Stimulated activated CD4-positive, alpha-beta T cell treated with anti-CD3 and anti-CD28 coated beads, Interleukin-15, amount 100 ng/mL, for 24 hours (primary cell): ENCODE measurements at places on chromosomes 3 and 15.
A peak's percentile ranks its signal among the peaks of the same experiment; 100 is the strongest.

DNA sequence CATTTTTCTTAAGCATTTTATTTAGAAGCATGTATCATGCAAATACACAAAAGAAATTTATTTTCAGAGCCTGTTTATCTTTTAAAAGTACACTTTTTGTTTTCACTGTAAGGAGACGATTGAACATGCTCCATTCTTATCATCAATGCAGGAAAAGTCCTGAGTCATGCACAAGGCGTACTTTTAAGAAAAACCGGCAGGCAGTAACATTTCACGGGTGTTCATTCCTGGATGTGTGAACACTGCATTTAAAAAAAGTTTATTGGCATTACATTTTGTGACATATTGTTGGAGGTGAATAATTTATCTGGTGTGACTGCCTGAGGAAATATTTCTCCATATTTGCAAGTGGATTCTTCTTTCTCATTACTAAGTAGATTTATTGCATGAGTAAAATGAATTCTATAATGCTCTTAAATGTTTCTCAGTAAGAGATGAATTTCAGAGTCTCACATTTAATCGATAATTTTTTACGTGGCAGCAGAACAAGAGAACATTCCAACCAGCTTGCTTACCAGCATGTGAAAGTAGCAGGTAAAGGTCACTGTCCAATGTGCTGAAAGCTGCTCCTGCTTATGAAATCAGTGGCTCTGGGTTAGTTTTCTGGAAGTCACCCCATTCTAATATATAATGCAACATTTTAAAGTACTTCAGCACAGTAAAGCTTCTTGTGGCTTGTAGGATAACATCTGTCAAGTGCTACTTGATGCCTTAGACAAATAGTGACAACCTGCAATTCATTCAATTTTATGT lies 87.0 kb downstream of the SV2B start:
- no peak for DNase-seq

GRCh38 chr3:22491344-22491743 lies 711.8 kb upstream of the UBE2E2 start:
- no peak for DNase-seq

GRCh38 chr15:40217166-40217824 lies 21.6 kb upstream of the PAK6 start:
- DNase-seq = peak; percentile 32

- no peak for DNase-seq
These were observed 32.2 kb downstream of the LIPC start for GRCh38 chr15:58463815-58464650.

DNA sequence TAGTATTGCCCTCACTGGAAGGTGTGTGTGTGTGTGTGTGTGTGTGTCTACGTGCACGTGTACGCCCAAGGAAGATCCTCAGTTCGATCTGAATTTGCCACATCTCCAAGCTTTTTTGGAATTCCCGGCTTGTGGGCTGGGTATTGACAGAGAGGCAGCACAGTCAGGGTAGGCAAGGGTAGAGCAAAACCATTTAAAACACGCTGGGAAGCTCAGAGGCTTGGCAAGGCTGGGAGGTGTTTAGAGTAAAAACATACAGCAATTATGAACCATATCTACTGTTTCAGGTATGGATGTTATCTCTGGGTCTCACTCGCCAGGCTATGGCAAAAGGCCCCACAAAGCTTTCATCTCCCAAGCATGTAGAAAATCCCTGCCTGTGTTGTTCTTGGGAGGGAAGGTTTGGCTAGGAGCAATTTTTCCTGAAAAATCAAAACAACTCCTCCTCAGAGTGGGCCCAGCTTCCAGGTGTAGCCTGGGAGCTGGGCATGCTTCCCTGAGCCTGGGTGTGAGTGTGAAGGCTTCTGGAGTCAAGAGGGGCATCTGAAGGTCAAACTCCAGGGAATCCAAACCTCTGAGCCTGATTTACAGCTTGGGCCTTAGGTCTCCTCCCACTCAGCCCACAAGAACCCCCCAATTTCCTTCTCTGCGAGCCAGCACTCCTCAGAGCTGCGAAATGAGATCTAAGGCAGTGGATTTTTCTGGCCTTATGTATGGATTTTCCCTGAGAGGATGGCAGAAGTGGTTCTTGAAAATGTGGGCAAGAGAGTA lies 244.8 kb upstream of the TPRG1 start:
- DNase-seq = no peak

DNA sequence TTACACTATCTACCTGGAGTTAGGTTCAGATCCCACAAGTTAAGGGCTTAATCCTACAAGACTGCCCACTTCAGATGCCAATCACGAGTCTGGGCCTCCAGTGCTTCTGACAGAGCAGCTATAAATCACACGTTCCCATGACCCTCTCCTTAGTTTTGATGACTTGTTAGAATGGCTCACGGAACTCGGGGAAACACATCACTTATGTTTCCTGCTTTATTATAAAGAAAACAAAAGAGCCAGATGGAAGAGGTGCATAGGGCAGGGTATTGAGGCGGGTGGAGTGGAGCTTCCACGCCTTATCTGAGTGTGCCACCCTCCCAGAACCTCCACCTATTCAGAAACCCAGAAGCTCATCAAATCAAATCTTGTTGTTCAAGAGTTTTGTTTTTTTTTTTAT lies 170.8 kb downstream of the MOBP start:
- no peak for DNase-seq

GRCh38 chr3:69628951-69629350 lies 110.3 kb upstream of the MITF start:
- no peak for DNase-seq

GRCh38 chr3:24886501-24886900 lies 391.9 kb upstream of the THRB start:
- DNase-seq = no peak

DNA sequence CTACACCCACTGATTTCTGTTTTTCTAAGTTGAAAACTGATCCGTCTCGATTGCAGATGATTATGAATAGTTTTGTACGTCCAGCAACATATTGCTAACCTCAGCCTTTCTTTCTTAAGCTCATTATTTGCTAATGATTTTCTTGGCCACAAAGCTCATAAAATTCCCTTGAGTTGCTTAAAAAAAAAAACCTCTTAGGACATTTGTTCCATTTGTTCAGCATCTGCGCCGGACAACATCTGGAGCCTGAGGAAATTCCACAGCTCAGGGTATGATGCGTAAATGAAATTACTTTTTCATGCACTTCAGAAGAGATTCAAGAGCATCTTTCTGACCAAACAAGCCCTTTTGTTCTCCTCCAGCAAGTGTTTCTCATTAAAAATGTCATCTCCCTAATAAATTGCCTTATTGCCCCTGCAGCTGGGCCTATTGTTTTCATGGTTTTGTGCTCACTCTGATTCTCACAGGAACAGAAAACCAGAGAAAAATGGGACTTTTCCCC lies 249.1 kb upstream of the MCTP2 start:
- DNase-seq = no peak

GRCh38 chr3:122325769-122326168 lies 721 bp downstream of the CSTA start:
- DNase-seq = no peak

- no peak for DNase-seq
These were observed 58.4 kb downstream of the DNASE1L3 start for GRCh38 chr3:58152225-58153015.

DNA sequence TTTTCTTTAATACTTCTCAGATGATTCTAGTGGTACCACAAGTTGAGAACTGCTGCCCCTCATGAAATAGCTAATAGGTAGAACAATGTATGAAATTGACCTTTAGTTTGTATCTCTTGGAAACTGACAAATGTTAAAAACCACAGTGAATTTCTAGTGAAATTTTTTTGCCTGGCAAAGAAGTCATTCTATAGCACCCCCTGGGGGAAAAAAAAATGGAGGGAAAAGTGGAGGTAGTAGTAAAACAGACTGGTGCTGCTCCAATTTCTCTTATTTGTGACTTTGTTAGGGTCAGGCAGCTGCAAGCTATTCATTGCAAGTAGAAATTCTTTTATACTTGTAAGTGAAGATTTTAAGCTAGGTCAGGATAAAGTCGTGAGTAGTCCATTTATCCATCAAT lies 605.0 kb downstream of the NLGN1 start:
- no peak for DNase-seq

DNA sequence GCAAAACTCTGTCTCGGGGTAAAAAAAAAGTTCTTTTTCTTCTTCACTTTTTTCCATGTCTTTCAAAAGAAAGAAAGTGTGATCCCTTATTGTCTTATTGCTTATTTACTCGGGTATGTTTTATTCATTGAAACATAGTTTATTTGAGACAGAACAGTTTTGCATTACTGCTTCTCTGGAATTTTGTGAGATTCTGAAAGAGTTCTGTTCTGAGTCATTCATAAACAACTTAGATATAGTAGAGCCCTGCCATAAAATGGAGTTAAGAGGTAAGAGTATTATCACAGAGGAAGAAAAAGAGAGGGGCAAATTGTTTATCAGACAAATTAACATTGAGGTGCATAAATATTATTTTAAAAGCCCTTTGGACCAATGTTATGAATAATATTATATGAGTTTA lies 522.2 kb downstream of the ROBO2 start:
- DNase-seq = no peak

GRCh38 chr15:57149196-57149595 lies 227.1 kb upstream of the CGNL1 start:
- no peak for DNase-seq

DNA sequence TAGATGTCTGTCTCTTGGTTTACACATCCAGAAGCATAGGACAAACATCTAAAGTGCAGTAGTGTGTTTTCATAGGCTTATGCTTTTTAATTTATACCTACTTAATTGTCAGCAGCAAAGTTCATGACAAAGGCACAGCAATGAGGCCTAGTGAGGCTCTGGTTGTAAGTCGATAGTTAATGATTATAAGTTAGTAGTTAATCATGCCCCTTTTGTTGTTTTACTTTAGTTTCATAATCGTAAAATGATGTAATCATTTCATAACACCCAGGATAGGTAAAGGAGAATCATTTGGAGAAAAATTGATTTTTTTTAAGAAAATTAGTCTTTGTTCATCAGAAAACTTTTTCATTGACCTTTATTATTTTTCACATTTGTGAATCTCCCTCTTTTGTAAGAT lies 351.9 kb downstream of the LSAMP start:
- DNase-seq = no peak

DNA sequence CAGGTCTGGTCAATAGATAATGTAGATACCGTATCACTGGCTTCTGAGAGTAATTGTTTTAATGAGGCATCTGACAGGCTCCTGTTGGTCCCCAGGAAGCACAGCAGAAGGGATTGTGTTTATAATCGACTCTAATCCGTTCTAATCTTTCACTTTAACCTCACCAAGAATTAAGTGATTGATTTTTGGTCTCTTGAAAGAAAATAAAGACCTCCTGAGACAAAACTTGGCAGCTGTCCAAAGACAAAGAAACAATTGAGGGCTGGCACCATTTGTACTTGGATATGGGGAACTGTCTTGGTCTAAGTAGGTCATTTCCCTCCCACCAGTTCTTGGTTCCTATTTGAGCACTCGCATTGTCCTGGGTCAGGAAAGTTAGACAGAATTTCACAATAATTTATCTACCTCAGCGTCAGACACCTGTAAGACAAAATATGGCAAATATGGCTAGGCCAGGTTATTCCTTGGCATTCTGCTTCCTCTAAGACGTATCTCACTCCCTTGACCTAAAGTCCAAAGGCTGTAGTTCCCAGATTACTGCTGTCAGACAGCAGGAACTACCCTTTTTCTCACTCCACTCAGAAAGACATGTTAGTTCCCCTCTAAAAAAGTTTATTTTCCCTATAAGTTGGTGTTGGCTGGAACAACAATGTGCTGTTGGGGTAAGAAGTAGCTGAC lies 22.7 kb upstream of the CD96 start:
- DNase-seq = no peak

- DNase-seq = no peak
These were observed 77.1 kb upstream of the PRR23E start for GRCh38 chr3:127115691-127116351.

DNA sequence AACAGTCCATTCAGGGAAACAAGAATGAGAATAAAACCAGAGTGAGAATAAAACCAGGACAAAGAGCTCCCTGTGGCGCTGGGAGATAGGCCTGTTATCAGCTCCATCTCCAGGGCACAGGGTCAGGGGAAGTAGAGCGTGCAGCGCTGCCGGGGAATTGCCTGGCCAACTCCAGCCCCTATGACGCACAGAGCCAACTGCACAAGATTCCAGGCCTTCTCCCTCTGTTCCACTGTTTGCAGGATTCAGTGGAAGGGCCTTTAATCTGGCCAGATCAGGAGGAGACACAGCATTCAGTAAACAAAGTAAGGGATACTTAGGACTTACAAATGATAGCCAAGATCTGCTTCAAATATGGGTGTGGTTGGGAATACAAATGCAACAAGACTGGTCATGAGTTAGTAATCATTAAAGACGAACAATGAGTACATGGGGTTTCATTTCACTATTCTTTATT lies 49.4 kb downstream of the ITGB5 start:
- DNase-seq = no peak

DNA sequence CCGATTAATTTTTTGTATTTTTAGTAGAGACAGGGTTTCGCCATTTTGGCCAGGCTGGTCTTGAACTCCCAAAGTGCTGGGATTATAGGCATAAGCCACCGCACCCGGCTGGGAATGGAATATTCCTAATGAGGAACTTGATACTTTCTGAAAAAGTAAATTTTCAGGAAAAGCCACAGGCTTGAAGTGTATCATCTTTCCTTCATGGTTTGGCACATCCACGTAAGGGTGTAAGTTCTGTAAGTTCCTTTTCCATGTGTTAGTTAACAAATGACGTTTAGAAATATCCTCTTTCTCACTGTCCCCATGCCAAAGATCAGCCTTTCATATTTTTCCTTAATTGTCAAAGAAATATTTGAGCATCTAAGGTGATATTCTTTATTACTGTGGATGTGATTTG lies 24.9 kb downstream of the TMEM45A start:
- DNase-seq = no peak

- no peak for DNase-seq
These were observed 4.7 kb upstream of the OCA2 start for GRCh38 chr15:28103831-28104230.

GRCh38 chr3:46856576-46857471 lies 6.4 kb downstream of the MYL3 start:
- no peak for DNase-seq

GRCh38 chr3:50170689-50171088 lies 15.6 kb downstream of the SEMA3F start:
- DNase-seq = no peak

DNA sequence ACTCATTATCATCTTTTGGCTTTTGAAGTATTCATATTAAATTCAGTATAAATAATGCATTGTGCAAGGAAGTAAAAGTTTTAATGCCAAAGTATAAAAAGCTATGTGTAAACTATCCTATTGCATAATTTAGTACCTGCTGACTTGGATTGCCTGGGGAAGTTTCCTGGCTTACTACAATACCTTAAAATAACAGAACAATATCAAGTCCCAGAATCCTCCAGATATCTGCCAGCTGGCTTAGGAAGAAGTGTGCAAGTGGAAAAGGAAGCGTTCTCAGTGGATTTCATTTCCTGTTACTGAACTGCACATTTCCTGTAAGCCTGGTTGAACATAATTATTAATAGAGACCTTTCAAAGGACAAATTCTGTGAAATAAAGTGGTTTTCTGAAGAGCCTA lies 236.7 kb downstream of the ADAMTSL3 start:
- DNase-seq = no peak

- no peak for DNase-seq
These were observed 19.7 kb downstream of the GOLGA6D start for GRCh38 chr15:75302318-75302717.

- no peak for DNase-seq
These were observed 2.1 kb downstream of the RIOX2 start for GRCh38 chr3:97970156-97970555.
